ENCODE measurements at places on chromosomes 1 and 21. TPM values are rescaled to one million over a fixed set of nuclear protein-coding genes. Genes with fewer than 3 reads are reported as not detected.
A peak's percentile ranks its signal among the peaks of the same experiment; 100 is the strongest.

GRCh38 chr1:112778137-112778536 lies 63.0 kb upstream of the PPM1J start:
- DNase-seq, result no peak

NUDT4B gene
- not detected for total RNA-seq

- DNase-seq, result no peak
Measured at GRCh38 chr1:62676611-62677356, 11.4 kb downstream of the DOCK7 start.

RAB29 gene
- total RNA-seq, result 14.0 TPM

DNA sequence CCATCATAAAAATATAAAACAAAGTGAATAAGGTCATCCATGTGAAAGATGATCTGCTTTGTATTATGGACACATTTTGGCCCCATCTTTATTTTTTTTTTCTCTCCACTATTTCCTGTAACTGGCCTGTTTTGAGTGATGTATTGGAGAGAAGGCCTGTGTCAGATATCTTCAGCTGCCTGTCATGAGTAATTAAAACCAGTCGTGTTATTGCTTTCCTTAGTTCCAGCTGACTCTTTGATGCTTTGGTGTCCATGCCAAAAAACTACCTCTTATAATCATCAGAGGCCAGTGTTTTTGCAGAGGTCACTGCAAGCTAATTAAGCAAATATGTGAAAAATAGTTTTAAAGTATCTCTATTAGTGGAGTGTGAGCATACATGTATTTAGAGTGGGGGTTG lies 29.7 kb downstream of the NTMT2 start:
- no peak for DNase-seq

TBX19 gene
- 0.69 TPM for total RNA-seq

GRCh38 chr1:94820936-94821335 lies 779 bp downstream of the SLC44A3 start:
- DNase-seq, result no peak

LRRC39 gene
- total RNA-seq, result 1.8 TPM

GRCh38 chr1:204930155-204930523 lies 59.5 kb downstream of the NFASC start:
- no peak for DNase-seq

DNA sequence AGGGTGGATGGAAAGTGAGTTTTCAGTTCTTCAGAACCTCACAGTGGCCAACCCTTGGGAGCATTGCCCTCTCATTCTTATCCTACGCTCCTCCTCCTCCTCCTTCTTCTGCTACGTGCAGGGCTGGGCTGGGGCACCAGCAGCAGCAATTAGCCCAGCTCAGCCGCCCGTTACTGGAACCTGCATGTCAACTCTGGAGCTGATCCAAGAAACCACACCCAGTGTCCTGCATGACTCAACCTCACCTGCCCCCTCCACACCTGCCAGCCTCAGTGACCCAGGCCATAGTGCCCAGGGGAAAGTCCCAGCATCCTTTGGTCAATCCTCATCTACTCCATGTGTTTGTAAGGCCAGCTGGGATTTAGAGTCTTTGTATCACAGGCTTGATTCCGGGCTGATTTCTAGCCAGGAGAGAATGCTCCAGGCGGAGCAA lies 12.6 kb downstream of the ELF3 start:
- DNase-seq, result no peak

DNA sequence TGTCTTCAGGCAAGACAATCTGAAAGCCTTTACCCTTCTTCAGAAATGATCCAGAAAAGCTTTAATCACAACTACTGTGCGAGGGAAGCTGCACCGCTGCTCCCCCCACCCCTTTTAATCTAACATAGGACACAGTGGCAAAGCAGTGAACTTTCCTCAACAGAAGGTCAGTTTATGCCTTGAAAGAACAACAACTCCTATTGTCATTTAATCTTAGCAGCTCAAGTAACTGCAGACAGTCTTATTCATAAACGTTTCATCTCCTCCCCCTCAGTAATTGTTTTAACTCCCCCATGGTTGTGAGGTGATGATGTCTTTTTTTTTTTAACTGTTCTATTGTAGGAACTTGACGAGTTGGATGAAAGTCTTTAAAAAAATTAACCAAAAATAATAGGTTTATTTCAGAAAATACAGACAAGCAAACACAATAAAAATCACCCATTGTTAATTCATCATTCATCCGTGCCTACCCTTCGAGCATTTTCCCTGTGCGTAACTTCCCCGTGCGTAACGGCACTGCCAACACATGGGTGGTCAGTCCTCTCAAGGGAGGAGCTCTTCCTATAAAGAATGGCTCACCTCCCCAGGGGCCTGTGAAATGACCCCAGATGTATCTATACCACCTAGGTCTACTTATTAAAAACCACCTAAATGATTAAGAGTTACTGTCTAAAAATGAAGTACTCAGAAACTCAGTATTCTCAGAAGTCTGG lies 3.3 kb upstream of the ADAR start:
- no peak for DNase-seq

DNA sequence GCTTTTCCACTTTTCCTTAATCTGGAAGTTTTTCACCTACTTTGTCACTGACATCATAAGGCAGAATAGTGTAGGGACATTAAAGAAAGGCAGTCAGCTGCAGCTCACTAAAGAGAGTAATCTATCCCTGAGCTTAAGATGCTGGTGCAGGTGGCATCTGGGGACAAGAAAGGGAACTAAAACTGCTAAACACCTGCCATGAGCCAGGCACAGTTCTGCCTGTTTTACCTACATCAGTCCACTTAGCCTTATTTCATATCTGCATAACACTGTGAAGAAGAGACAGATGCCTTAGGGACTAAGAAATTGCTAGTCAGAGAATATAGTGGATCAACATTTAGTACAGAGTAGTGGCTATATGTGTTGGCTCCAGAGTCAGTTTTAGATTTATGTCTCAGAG lies 88.1 kb downstream of the GPATCH2 start:
- no peak for DNase-seq

DNA sequence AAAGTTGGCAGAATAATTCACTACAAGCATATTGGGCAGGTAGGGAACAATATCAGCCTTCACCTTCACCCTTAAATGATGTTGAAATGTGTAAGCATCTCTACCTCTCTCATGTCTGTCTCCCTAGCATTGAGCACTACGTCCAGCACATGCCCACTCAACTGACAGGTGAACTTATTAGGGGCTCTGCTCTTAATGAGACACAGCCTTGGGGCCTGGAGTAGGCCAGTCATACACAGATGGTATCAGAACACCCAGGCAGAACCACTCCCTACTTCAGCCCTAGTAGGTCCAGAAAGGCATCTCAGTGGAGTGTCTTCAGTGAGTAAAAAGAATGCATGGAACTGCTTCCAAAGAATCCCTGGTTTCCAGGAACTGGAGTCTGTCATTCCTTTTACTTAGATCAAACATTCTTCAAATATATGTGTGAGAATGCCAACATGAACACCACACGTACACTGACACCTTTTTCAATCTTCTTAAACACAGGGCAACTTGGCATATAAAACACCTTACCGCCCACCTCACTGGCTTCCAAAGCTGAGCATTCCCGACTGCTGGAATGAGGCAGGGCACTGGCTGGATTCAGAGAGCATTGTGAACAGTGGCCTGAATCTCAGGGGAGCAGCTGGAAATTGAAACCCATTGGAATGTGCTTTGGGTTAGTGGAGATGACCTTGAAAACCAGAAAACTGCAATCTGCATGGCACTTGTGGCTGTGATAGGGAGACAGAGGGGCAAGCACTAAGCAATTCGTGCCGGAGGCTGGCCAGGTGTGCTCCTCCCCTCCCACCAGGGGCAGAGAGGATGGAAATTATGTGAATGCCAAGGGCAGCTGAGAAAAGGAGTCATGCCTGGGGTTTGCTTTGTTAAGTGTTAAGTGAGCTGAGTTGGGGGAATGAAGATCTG lies 24.2 kb upstream of the HSD3B1 start:
- no peak for DNase-seq

DNA sequence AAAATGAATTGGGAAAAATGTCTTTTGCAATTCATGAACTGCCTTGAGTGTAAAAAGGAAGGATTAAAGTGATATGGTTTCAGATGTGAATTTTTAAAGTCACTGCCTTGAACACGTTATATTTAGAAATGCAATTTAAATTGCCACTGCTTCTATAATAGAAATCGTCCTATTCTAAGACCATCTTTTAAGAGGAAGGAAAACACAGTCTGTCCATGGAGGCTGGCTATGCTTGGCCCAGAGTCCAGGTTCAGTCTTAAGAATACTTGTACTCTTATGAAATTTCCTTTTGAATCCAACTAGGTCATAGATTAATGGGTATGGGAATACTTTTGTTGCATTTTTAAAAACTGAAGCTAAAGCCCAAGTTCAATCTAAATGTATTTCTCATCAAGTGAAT lies 86.0 kb downstream of the PCNX2 start:
- no peak for DNase-seq

ASAP3 gene
- 0.81 TPM for total RNA-seq

- DNase-seq, result peak; percentile 97
Measured at GRCh38 chr1:2255420-2256369, 27.6 kb downstream of the SKI start.

DNA sequence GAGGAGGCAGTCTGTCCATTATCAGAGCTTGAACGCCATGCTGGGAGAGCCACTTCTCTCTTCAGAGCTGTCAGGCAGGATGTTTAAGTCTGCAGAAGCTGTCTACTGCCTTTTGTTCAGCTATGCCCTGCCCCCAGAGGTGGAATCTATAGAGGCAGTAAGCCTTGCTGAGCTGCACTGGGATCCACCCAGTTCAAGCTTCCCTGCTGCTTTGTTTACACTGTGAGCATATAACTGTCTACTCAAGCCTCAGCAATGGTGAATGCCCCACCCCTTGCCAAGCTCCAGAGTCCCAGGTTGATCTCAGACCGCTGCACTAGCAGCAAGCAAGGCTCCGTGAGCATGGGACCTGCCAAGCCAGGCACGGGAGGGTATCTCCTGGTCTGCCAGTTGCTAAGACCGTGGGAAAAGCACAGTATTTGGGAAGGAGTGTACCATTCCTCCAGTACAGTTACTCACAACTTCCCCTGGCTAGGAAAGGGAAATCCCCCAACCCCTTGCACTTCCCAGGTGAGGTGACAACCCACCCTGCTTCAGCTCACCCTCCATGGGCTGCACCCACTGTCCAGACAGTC lies 32.5 kb downstream of the RGS13 start:
- DNase-seq, result no peak

LCE1E gene
- not detected for total RNA-seq

GRCh38 chr1:97245026-97245425 lies 523.4 kb downstream of the PTBP2 start:
- no peak for DNase-seq

DNA sequence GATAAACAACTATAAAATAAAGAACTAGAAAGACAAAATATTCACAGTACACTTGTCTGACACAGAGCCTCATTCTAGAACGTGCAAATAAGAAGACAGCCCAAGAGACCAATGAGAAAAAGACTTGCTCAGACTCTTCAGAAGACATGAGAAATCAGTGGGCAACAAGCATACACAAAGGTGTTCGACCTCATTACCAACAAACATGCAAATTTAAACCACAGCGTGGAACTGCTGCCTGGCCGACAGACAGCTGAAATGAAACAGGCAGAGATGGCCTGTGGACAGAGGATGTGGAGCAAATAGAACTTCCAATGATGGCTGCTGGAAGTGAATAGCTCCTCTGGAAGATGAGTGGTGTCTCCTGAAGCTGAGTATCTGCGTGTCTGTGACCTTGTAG lies 22.4 kb upstream of the COL6A1 start:
- DNase-seq, result no peak

LCE1F gene
- total RNA-seq, result not detected

- DNase-seq, result peak; percentile 63
Measured at GRCh38 chr21:31184459-31184858, 146.2 kb upstream of the KRTAP19-8 start.

CHD5 gene
- 0.06 TPM for total RNA-seq

DNA sequence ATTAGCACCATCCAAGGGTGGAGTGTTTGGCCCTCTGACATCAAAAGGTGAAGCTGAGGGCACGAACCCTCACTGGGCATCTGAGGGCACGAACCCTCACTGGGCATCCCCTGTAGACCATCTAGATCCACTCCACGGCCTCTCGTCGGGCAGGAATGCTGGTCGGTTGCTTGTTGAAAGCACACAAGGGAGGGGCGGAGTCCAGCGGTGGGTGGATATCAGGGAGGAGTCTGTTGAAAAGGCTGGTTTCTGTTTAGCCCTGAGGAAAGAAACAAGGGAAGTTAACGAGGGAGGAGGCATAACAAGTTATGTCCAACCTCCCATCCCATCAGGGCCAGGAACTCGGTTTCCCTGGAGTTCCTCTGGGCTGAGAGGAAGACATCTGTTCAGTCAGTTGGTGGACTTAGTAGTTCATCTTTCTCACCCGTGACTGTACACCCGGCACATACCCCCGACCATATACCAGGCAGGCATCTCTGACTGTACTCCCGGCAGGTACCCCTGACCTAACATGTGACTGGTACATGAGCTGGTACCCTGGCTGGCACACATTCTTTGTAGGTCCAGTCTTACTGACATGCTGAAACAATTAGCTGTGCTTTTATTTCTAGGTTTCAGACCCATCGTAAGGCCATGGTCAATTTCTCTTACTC lies 32.1 kb upstream of the PDE9A start:
- DNase-seq, result no peak

KRTAP22-2 gene
- not detected for total RNA-seq

DNA sequence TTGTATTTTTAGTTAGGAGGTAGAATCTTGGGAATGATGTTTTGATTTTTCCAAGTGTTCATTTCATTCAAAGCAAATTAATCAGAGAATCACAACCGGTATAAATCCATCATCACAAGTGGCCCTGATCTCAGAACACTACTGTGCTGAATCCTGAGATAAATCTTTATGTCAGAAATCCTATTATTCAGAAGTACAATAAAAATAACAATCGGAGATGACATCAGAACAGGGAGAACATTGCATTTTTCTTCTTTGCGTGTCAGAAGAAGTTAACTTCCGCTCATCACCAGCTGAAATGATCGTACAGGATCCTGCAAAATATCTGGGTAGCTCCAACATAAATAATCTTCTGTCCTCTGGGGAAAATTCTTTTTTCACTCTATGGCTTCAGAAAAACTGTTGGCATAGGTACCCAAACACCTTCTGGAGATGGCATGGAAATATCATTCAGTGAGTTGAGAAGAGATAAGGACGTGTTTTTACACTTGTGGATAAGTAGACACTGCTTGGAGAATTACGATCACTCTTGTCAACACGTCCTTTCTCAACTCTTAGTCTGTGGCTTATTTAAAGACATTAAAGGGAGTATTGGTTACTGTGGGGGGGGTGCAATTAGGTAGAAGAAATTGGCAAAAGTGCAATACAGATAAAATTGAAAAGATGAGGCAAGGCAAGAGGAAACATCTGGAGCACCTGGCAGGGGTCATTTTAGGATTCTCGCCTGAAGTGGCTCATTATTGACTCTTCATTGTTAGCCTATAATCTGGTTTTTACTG lies 46.9 kb upstream of the SMYD2 start:
- DNase-seq, result no peak

- DNase-seq, result peak; percentile 23
Measured at GRCh38 chr1:58652651-58653184, 47.1 kb downstream of the MYSM1 start.

DNA sequence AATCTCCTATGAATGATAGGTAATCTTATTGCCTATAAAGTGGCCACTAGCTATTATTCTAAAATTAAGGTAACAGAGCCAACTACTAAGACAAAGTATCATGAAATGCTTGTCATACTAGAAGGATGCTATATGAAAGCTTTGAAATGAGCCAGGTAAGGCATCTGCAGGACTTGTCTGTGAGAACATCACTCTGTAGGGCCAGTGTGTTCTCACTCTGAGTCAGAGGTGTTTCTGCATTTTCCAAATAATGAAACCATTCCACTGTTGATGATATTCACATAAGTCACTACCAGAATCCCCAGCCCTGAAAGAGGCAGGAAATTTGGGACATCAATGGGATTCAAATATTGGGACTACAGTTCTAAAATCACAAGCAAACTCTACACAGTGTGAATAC lies 25.8 kb upstream of the GBP5 start:
- DNase-seq, result no peak

Data from CD8-positive, alpha-beta T cell (primary cell).